Stimulated activated CD4-positive, alpha-beta T cell treated with anti-CD3 and anti-CD28 coated beads, Interleukin-2, amount 100 ng/mL, for 24 hours (primary cell): ENCODE measurements at places on chromosomes 6 and 20.

DNA sequence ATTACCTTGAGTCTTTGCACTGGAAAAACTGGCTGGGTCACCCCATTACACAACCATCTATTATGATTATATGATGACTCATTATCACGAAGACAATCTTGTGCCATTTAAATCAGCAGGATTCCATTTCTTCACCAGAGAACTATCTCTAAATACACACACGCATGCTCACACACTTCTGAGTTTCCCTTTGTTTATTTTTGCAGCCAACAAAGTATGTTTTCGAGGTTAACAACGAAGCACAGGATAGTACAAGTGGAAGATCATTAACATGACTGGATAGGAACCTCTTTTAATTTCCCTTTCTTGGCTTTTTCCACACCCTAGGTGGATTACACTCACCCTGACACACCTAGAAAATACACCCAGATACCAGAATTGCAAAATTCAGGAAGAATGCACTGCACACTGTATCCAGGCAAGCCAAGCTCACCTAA lies 18.9 kb downstream of the PERP start:
- no peak for DNase-seq

GRCh38 chr6:67629258-67629657 lies 1005.8 kb upstream of the ADGRB3 start:
- no peak for DNase-seq

DNA sequence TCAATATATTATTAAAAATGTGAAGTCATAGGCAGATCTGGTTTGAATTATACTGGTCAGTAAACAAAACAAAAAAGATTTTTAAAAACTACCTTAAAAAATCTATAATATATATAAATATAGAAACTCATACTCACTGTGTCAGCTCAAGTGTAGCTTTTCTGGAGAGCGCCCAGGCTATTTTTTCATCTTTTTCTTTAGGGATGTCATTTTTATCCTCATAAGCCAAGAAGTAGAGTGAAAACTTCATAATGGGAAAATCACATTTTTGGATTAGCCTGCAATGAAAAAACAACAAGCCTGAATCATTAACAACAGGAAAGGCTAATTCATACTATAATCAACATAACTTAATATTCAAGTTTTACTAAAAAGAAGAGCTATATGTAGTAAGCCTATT lies 18.7 kb downstream of the GLO1 start:
- DNase-seq = no peak

- no peak for DNase-seq
These were observed 212.5 kb upstream of the CHD6 start for GRCh38 chr20:41830702-41831101.

DNA sequence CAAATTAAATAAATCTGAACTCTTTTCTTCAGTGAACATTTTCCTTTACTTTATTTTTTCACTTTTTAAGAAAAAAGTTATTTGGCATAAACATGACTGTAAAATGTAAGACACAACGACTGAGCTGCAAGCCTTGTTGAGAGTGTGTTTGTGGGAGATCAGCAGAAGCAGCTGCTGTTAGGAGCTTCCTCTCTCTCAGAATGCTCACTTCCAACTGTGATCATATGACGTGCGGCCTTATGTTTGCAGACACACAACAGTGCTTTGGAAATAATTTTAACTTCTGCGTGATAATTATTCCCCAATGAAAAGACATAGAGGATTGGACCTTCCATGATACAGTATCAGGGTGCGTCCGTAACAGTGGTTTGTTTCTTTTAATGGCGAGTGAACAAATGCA lies 104.0 kb downstream of the ARHGAP18 start:
- no peak for DNase-seq

DNA sequence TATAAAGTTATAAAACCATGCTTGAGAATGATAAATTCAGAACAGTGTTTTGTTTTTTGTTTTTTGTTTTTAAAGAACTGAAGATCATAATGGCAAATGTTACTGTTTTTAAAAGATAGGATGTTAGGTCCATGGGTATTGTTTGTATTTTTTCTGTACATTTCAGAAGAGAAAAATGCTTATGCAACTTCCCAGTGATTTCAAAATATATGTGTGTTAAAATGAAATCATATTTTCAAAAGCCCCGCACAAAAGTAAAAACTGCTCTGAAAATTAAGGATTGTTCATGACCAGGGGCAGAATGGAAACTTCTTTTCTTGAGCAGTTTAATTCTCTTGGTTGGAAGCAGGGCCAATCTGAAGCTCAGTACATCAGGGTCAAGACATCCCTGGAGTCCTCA lies 109.2 kb upstream of the SIRPG start:
- DNase-seq = no peak

GRCh38 chr6:144033816-144034735 lies 26.0 kb upstream of the PLAGL1 start:
- DNase-seq = no peak

DNA sequence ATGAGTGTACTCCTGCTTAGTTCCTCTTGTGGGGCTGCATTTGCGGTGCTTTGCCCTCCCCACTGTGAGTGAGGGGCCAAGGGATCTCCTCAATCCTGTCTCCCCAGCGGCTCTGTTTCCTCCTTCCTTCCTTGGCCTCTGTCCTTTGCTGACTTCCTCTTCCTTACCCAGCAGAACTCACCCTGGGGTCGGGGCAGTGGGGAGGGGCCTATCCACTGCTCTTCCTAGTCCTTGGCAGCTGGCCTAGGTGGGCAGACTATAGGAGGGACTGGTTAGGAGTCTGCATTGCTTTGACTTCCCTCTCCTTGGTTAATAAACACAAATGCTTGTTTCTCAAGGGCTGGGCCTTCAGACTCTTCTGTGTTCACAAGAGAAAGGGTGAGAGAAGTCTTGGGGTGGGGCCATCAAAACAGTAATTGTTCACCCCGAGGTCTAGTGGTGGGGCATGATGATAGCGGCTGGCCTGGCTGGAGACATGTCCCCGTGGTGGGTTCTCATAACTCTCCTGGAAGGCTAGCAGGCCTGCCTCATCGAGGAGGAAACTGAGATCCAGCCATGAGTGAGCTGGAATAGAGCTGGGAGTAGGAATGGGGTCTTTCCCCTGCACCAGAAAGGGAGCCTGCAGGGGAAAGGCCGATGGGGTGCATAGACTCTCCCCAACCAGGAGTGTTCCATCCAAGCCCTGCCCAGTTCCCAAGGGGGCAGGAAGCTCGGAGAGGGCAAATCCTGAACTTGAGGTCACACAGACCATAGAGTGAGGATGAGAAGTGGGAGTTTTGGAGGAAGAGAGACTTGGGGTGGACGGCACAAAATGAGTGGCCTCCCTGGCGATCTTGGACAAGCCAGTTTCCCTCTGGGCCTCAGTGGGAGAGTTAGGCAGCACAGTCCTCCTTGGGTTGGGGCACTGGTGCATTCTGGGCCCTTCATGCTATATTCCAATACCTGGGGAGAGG lies 12.7 kb downstream of the FAM110A start:
- DNase-seq = no peak
